CD4-positive, alpha-beta T cell treated with Interleukin-15 for 4 hours (primary cell): ENCODE measurements at places on chromosomes 1 and 21.
A peak's percentile ranks its signal among the peaks of the same experiment; 100 is the strongest.

DNA sequence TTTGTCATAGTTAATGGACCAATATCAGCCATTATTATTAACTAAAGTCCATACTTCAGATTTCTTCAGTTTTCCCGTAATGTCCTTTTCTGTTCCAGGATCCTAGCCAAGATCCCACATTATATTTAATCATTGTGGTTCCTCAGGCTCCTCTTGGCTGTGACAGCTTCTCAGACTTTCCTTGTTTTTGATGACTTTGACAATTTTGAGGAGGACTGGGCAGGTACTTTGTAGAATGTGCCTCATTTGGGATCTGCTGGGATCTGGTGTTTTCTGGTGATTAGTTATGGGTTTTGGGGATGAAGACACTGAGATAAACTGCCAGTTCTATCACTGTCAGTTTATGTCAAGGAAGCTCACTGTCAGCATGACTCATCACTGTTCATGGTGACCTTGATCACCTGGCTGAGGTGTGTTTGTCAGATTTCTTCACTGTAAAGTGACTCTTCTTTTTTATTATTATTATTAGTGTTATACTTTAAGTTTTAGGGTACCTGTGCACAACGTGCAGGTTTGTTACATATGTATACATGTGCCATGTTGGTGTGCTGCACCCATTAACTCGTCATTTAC lies 66.3 kb downstream of the PCBP3 start:
- DNase-seq, result no peak

GRCh38 chr1:50426702-50427085 lies 3.5 kb upstream of the DMRTA2 start:
- no peak for DNase-seq

- no peak for DNase-seq
Observed at GRCh38 chr1:66585002-66585401, 51.0 kb downstream of the SGIP1 start.

DNA sequence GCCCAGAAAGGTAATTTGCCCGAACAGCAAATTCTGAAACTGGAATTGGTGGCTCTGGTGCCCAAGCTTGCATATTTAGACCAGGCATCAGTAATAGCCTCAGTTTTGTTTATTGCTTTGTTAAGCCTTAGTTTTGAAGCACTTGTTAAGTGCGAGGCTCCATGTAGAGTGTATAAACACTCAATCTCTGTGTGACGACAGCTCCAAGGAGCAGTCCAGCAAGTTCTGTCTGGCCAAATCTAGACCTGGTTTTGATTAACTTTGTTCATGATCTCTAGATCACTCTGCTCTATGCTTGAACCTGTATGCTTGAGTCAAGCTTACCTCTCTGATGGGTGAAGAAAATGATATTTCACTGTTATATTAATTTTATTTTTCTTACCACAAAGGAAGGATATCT lies 37.4 kb downstream of the DOP1B start:
- no peak for DNase-seq

DNA sequence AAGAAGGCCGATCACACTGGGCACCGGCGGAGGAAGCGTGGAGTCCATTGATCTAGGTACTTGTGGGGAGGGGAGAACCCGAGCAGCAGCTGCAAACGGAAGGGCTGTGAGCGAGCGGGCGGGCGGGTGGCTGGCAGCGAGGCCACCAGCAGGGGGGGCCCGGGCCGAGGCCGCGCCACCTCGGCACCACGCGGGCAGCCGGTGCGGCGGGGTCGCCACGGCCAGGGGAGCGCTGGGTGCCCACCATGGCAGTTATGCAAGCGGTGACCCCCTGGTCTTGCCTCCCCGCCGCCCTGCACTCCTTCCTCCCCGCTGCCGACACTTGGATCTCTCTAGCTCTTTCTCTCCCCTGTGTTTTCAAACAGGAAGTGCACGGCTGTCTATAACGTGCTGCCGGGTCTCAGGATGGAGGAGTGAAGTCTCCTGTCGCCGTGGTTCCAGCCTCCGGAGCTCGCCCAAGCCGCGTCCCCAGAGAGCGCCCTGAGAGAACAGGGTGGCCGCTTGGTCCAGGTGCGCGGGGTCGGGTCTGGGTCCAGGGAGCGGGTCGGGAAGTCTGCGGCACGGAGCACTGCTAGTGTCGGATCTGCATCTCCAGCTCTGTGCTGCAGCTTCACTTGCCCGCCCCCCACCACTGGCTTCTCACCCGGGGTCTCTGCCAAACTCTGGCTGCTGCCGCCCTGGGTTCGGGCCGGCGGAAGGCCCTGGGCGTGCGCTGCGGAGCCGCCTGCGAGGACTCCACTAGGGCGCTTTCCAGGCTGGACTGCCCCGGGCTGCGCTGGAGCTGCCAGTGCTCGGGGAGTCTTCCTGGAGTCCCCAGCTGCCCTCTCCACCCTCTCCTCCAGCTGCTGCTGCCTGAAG lies 22.7 kb downstream of the LRRC8D start:
- DNase-seq, result peak; percentile 73

DNA sequence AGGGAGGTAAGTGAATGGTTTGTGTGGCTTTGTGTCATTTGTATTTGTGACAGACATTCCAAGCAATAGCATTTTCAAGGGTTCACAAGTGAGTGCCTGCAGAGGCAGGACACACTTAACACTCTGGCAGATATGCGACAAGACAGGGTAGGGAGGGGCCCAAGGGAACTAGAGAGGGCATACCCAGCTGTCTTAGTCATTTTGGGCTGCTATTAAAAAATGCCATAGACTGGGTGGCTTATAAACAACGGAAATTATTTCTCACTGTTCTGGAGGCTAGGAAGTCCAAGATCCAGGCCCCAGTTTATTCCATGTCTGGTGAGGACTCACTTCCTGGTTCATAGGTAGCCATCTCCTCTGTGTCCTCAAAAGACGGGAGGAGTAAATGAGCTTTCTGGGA lies 137.4 kb downstream of the FGGY start:
- no peak for DNase-seq

DNA sequence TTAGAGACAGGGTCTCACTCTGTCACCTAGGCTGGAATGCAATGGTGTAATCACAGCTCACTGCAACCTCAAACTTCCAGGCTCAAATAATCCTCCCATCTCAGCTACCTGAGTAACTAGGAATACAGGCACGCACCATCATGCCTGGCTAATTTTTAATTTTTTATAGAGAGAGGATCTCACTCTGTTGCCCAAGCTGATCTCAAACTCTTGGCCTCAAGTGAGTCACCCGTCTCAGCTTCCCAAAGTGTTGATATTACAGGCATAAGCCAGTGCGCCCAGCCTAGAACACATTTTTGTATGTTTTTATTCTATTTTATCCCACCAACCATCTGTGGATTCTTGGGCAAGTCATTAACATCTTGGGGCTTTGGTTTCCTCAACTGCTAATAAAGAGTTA lies 100.5 kb downstream of the AK5 start:
- no peak for DNase-seq

DNA sequence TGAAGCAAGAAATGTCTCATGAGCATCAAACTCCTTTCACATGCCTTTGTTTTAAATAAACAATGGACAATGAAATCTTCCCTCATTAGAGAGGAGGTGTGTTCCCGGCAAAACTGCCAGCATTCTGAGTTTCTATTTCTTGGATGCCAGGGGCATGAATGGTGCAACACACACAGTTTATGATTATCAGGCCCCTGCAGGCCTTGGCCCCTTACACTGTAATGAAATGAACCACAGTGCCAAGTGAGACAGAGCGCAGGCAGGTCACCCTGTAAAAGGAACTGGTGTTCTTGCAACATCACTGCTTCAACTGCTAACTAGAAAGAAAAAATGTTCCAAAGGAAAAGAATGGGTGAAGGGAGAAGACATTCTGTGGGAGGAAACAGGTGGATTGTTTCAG lies 3.8 kb upstream of the PIGC start:
- DNase-seq, result no peak

GRCh38 chr1:23692308-23692871 lies 784 bp downstream of the RPL11 start:
- DNase-seq, result no peak

GRCh38 chr21:43817157-43818086 lies 28.0 kb downstream of the RRP1 start:
- no peak for DNase-seq

GRCh38 chr1:59504276-59504675 lies 207.4 kb downstream of the FGGY start:
- no peak for DNase-seq

- no peak for DNase-seq
Observed at GRCh38 chr1:226650236-226650841, 88.7 kb downstream of the ITPKB start.

- DNase-seq, result peak; percentile 78
Observed at GRCh38 chr1:31934706-31935629, 3.2 kb downstream of the PTP4A2 start.

GRCh38 chr1:23807453-23807852 lies 6.9 kb upstream of the GALE start:
- DNase-seq, result no peak

- no peak for DNase-seq
Observed at GRCh38 chr1:245201827-245202226, 47.0 kb downstream of the KIF26B start.

- no peak for DNase-seq
Observed at GRCh38 chr1:216531263-216532239, 108.3 kb upstream of the USH2A start.

DNA sequence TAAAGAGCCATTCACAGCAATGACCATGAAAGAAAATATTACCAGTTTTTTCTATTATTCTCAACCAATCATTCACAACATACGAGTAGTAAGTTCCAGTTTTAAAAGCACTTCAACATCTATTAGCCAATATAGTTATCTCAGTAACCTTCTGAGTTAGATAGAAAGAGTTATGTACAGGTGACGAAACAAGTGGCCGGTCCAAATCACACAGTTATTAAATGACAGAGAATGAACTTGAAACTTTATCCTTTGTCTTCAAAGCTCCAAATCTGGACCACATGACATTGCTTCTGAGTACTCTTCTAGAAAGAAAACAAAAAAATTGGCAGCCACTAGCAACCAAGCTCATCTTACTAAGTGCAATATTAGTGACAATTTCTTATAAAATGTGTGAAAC lies 393.8 kb downstream of the OMA1 start:
- DNase-seq, result no peak

DNA sequence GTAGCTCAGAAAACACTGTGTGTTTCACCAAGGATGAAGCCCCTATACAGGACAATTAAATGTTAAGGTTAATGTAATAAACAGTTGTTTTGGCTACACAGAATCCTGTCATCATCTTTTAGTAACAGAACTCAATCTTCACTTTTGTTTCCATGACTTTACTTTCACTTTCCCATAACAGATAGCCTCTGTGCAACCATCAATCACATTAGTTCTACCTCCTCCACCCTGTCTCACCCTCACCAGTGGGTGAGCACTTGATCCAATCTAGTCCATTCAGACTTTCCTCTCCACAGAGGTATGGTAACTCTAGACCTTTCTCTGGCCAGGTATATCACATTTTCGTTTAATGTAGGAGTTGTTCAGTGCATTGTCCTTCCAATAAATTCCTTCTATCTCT lies 1018.5 kb downstream of the ADGRL2 start:
- no peak for DNase-seq

DNA sequence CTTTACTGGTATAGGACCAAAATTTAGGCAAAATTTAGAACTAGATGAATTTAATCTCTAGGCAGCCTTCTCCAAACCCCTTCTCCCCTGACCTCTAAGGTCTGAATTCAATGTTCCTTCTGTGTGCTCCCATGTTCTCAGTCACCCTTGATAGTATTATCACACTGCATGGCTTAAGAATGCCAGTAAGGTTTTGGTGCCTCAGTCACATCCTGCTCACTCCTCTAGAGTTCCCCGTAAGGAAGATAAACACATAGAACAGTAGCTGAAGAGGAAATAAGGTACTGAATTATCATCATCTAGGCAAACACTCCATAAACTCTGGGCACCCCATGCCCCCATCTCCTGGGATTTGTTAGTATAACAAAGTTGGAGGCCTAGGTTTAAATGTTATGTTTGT lies 18.2 kb downstream of the PRRX1 start:
- DNase-seq, result no peak

GRCh38 chr1:116504308-116505156 lies 66.3 kb downstream of the CD58 start:
- DNase-seq, result peak; percentile 93

DNA sequence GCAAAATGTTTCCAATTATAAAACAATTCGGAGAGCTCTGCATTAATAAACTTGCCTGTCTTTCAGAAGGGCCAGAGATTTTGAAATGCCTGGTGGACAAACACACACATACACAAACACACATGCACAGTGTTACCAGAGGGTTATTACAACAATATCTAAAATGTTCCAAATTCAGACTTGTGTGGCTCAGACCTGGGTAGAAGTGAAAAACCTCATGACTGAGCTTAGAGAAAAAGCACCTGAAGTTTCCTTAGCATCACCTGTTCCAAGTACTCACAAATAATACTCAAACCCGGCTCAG lies 247.9 kb downstream of the FOXD2 start:
- DNase-seq, result no peak

- no peak for DNase-seq
Observed at GRCh38 chr21:45945066-45945867, 36.3 kb upstream of the COL6A1 start.

DNA sequence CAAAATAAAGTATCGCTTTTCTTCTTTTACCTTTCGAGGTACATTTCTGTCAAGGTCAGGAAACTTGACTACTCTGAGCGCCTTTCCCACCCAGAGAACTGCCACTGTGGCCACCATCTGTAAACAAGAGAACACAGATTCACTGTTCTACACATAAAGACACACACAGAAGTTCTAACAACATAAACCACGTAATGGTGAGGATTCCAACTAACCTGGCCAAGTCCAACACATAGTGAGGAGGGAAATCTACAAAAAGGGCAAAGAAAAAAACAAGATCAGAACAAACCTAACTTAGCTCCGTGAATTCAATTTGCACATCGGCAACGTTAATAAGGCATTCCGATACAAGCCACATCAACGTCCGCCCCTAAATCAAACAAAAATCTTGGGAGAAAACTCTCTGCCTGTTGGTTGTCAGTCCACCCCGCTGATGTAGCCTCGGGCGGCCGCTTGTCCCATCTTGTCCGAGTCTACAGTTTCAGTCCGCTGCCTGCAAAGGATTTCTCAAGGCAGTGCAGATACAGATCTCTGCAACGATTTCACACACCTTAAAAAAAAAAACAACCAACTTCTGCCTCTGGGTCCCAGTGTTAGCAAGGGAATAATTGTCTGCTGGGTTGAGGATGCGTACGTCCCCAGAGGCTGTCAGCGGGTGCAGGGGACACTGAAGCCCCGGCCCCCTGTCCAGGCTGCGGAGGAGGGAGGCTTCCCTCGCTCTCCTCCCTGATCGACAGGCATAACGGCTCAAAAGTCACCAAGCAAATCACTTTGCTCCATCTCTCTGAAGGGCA lies 1.0 kb downstream of the SLC35D1 start:
- peak; percentile 1 for DNase-seq

DNA sequence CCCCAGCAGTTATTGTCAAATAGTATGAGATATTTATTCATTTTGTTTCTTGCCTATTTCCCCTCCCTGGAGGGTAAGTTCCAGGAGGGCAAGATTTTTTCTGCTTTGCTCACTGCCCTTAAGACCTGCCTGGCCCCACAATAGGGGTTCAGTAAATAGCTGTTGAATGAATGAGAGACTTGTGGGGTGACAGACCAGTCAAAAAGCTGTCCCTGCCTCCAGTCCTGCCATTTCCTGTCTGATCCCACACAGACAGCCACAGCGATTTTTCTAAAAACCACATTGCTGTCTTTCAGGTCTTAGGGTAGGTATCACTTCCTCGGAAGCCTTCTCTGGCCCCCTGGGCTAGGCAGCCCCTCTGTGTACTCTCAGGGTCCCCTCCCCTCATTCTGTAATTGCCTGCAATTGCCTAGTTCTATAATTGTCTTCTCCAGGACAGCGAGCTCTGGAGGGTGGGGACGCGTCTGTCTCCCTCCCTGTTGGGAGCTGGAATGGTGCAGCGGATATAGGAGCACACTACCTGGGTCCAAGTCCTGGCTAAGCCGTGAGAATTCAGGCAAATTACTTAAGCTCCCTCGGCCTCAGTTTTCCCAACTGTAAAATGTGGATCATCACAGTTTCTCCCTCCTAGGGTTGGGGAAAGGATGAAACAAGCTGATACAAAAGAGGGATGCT lies 1.8 kb upstream of the EXTL1 start:
- DNase-seq, result no peak
